Stimulated activated CD8-positive, alpha-beta memory T cell treated with anti-CD3 and anti-CD28 coated beads, Interleukin-7, amount 100 ng/mL, for 1 hour (primary cell): ENCODE measurements at places on chromosomes 3 and 15.

GRCh38 chr3:11607816-11608215 is 35.9 kb downstream of the VGLL4 start:
- DNase-seq, result no peak

GRCh38 chr3:11826628-11827265 is 19.9 kb downstream of the TAMM41 start:
- no peak for DNase-seq

- no peak for DNase-seq
Measured at GRCh38 chr3:24185738-24186384, 240.8 kb downstream of the NR1D2 start.

GRCh38 chr15:100975043-100975442 is 55.9 kb downstream of the LRRK1 start:
- no peak for DNase-seq

DNA sequence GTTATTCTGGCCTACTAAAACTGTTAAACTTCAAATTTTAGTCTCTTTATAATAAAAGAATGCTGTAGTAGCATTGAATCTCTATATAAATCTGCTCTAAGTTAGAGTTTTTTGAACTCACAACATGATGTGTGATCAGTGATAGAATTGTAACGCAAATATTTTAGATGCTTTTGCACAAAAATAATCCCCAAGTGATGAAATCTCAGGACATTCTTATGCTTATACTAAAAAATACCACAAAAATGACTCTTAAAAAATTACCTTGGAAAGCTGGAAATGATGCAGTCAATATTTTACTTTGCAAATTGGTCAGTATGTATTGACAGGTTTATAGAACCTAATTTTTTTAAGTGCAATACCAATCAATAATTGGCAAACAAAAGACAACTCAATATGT is 375.3 kb downstream of the TBC1D5 start:
- no peak for DNase-seq

- no peak for DNase-seq
Measured at GRCh38 chr15:58856086-58856485, 77.4 kb downstream of the SLTM start.

- DNase-seq, result no peak
Measured at GRCh38 chr3:125403789-125404188, 28.7 kb upstream of the ZNF148 start.

- no peak for DNase-seq
Measured at GRCh38 chr15:66719471-66719870, 17.4 kb downstream of the SMAD6 start.

DNA sequence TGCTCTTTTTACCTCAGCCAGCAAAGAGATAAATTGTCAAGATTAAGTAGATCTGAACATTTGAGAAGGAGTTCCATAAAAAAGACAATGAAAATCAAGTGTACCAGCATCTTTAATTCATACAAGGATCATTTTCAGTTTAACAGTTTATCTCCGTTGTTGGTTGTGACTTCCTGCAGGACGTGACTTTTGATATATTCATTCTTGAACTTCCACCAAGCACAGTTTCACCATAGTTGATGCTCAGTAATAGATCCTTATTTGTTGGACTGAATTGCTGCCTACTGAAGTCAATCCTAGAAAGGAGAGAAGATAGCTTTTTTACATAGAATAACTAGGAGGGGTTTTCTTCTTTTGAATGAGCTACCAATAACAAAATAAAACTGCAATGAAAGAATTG is 408.2 kb downstream of the LPP start:
- no peak for DNase-seq

DNA sequence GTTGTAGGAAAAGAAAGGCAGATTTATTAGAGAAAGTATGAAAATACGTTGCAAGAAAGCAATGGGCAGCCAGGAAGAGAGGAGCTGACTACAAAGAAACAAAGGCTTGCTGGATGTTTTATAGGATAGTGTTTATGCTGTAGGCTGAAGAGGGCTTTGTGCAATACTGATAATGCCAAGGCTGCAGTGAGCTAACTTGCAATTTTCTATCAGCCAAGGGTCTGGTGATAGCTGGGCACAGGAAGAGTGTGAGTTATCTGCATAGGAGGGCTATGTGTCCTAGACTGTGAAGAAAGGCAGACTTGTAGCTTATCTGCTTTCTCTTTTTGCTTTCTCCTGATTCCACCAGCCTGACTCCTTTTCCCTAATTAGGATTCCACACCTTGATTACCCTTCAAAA is 51.3 kb upstream of the OSBPL11 start:
- no peak for DNase-seq

- DNase-seq, result no peak
Measured at GRCh38 chr3:42183991-42184632, 81.9 kb downstream of the CCK start.

DNA sequence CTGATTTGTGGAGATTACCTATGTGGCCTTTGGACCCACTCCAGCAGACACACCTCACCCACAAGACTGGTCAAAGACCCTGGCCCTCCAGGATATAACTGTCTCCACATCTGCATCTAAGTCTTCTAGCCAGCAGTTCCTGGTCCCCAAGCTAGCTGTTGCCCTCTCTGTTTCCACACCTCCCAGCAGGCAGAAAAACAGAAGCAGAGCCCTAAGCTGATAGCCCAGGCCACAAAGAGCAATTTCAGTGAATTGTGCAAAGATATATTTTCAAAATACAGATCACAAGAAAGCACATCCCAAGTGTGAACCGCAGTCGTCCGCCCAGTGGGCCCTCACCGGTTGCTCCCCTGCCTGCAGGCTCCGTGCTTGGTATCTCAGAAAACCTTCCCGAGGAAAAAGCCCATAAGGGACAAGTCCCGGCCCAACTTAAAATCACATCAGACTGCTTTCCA is 2.6 kb downstream of the TNIK start:
- no peak for DNase-seq

GRCh38 chr3:41104147-41104546 is 95.2 kb upstream of the CTNNB1 start:
- no peak for DNase-seq

GRCh38 chr3:105958237-105959000 is 89.6 kb upstream of the CBLB start:
- DNase-seq, result no peak

GRCh38 chr3:101896083-101896757 is 46.9 kb downstream of the NFKBIZ start:
- DNase-seq, result no peak

DNA sequence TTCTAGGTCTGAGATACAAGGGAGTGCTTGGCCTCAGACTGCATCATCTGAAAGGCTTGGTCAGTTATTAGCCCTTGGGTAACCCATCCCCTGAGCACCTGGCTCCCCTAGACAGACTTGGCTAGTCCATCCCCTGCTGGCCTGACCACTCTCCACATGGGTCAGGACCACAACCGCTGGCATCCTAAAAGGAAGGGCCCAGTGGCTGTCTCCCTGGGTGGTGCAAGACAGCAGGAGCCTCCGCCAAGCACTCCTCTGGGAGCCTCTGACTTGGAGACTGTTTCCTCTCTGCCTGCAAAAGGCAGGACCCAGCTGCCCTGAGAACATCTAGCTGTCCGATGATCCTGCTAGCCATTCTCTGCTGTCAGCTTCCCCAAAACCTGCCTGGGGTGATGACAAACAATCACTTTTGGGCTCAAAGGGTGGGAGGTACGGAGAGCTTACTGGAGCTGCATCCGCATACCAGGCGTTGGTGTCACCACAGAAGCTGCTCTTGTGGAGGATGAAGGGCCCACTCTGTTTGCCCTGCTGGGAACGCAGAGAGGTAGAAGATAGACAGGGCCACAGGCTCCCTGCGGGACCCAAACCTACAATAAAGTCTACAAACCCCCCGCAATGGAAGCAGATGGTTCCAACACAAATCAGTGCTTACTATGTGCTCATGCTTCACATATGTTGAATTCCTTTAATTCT is 108.0 kb upstream of the PRR20G start:
- no peak for DNase-seq

- DNase-seq, result no peak
Measured at GRCh38 chr15:40846841-40847222, 3.0 kb downstream of the SPINT1 start.

GRCh38 chr3:186299327-186299726 is 62.7 kb downstream of the DGKG start:
- DNase-seq, result no peak

DNA sequence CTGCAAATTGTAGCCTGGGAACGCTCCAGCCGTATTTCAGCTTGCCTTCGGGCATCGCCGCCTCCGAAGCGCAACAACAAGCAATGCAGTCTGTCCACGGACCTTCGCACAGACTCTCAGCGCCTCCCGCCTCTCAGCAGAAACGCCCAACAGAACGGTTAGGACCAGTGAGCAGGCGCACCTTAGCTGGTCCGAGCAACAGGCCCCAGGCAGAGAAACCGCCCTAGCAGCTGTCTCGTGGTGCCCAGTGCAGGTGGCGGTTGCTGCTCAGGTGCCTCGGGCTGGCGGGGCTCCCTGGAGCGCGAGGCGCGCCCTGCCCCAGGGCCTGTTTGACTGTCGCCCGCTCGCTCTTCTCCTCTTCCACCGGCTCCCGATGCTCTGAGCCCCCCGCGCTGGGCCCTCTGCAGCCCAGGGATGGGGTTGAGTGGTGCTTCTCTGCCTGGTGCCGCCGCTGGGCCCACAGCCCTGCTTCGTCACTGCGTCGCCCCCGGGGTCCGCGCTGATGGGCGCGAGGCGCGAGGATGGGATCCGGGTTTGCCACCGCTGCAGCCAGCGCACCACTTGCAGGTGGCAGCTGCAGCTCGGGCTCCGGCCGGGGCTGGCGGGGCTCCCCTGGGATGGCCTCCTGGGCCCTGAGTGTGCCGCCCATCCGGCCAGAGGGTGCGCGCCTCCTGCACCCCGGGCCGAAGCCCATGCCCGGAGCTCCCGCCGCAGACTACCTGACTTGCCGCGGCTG is 268.4 kb upstream of the FRG2C start:
- DNase-seq, result no peak

DNA sequence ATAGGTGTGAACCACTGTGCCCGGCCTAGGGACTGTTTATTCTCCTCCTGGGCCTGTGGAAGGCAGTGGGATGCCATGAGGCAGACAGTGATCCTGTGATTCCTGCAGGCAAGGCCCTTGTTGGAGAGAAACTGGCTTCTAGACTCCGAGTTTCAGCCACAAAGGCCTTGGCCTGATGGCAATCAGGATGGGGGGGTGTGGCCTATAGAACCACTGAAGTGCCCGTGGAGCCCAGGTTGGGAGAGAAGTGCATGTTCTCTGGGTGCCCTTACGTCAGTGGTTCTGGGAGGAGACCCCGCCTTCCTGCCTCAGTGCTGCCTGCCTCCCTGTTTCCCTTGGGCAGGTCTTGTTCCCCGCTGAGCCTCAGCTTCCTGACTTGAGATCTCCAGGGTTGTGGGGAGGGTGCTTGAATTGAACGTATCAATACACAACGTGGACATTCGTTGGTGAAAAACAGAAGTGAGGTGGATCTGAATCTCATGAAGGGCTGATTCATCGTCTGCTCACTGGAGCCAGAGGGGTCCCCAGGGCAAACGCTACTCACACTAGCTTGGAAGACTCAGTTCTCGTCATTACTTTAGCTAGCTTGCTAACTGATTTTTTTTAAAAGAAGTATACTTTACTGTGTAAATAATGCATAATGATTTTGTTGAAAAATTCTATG is 31.8 kb downstream of the IRAK2 start:
- DNase-seq, result no peak

GRCh38 chr3:55405436-55405835 is 81.7 kb downstream of the WNT5A start:
- DNase-seq, result no peak

DNA sequence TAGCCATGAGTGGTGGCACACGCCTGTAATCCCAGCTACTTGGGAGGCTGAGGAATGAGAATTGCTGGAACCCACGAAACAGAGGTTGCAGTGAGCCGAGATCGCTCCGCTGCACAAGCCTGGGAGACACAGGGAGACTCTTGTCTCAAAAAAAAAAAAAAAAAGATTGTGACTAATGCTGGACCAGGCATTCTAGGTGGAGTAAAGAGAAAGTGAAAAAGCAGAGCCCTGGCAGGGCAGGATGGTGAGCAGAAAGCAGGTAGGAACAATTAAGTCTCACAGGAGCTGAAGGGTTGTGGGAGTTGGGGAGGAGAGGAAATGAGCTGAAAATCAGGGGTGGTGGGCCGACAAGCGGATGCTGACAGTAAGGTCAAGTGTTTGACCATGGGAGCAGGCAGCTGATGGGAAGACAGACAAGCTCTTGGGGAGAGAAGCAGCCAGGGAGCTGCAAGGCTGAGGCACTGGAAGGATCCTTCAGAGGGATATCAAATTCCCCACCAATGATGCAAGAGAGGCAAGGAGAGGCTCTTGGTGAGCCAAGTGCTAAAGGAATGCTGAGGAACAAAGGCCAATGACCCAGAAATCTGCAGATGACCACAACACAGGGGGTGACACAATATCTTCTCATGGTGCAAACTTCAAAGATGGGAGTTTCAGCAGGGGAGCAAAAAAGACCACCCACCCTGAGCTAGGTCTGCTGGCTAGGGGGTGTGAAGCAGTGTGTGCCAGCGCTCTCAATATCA is 251.1 kb downstream of the ULK4 start:
- DNase-seq, result no peak

- no peak for DNase-seq
Measured at GRCh38 chr15:50181969-50182218, at the start of gene SLC27A2. SLC27A2 (plus strand) TSS chr15:50182196; CDS start chr15:50182428, 232 bp downstream.

DNA sequence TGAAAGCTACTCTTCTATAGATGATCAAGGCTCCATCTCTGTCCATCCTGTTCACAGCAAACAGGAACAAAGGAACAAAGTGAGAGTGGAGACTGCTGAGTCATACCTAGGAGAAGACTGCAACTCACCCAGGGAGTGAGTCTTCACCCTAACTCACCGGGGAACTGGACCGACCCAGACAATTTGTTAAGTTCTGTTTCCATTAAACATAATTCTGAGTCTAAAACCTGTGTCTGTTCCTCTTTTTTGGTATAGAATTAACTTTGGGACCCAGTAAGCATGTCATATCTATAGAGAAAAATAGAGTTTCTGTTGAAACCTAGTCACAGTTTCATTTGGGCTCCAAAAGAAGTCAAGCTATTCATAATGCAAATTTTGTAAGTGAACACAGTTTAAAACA is 21.6 kb downstream of the CCDC80 start:
- no peak for DNase-seq

GRCh38 chr3:37772773-37773354 is 88.8 kb upstream of the CTDSPL start:
- no peak for DNase-seq

- no peak for DNase-seq
Measured at GRCh38 chr3:194688200-194688740, 2.6 kb downstream of the FAM43A start.

DNA sequence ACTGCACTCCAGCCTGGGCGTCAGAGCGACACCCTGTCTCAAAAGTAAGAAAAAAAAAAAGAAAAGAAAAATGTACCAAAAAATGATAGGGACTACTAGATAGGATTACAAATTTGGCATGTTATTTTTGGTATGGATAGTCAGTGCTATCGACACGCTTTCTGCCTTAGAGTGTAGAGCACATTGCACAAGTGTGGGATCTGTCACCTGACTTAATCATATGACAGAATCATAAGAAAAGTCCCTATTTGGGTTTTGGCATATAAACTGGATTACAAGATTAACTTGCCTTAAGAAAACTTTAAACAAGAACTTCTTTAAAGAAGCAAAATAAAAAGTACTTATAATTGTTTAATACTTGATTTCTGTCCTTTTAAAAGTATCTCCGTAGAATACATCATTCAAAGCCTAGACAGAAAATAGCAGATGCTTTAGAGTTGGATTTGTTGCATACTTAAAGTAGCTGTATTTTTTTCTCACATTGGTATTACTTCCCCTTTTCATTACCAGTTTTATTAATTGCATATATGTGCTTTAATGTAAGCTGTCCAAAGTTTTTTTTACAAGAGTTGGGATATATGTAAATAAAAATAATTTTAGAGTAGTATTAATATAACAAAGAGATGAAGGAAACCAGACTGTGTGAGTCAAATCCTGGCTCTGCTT is 7.8 kb downstream of the ATP6V1A start:
- no peak for DNase-seq
